ENCODE measurements at places on chromosomes 7 and 10. TPM values are rescaled to one million over a fixed set of nuclear protein-coding genes. Genes with fewer than 3 reads are reported as not detected.

- H3K4me1 ChIP-seq: no peaks in the 10 kb centered on the region
- no peaks in the 10 kb centered on the region for H3K27me3 ChIP-seq
- H3K27ac ChIP-seq: no peak overlapping the region
- no peak overlapping the region for H3K4me3 ChIP-seq
- DNase-seq: peak; percentile 95
- H3K36me3 ChIP-seq: no peaks in the 10 kb centered on the region
Measured at GRCh38 chr10:14536241-14537213, 205.8 kb upstream of the FRMD4A start.

DNA sequence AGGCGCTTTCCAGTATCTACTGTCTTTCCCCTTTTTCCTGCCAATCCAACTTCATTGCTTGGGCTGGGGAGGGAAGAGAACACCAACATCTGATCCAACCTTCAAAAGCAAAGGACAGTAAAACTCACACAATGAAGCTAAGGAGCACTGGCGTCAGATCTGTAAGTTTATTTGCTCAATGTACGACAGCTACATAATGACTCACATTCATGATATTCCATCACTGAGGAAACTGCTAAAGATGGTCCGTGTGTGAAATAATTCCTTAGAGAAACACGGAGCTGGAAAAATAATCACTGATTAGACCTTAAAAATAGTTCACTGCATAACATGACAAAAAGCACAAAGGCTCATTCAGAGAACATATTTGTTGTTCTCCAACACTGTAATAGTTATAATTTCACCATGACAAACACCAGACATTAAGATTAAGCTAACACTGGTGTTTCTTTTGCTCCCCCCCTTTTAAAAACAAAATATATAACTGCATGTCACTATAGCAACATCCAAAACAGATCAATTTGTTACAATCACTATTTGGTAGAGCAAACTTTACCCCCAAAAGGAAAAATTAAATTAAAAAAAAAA lies 24.3 kb downstream of the HSPB1 start:
- H3K36me3 ChIP-seq: peaks cover 90% of the 10 kb centered on the region
- H3K27ac ChIP-seq: no peak overlapping the region
- H3K4me1 ChIP-seq: no peaks in the 10 kb centered on the region
- no peak overlapping the region for H3K4me3 ChIP-seq

- H3K36me3 ChIP-seq: no peaks in the 10 kb centered on the region
- H3K27me3 ChIP-seq: no peaks in the 10 kb centered on the region
- no peak overlapping the region for H3K4me3 ChIP-seq
Measured at GRCh38 chr10:10647331-10647730, 370.3 kb upstream of the CELF2 start.

DNA sequence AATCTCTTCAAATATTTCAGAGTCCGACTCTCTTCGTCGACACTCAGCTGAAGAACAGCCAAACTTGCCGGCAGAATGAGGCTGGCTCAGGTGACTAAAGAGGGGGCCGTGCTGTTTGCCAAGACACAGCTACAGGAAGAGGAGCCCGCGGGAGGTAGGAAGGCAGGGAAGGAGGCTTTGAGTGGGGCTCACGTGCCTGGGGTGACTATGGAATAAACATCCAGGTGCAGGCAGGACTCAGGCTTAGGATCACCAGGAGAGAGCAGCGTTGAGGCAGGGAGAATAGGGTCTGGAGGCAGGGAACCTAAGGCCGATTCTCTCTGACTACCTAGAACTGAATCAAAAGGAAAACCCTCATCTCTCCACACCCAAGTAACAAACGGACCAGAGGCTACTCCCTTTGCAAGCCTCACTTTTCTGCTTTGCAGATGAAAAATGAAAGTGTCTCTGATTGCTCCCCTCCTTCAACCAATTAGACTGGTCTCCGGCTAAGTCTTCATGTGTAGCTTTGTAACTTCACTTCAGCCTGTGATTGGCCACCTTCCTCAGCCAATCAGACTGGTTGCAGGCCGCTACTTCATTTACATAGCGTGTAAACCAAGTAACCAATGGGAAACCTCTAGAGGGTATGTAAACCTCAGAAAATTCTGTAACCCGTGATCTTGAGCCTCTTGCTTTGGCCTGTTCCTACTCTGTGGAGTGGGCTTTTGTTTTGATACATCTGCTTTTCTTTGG lies 19.7 kb upstream of the BNIP3 start:
- H3K4me3 ChIP-seq: peak overlapping the region; percentile 37
- H3K27me3 ChIP-seq: no peaks in the 10 kb centered on the region
- DNase-seq: peak; percentile 89

DNA sequence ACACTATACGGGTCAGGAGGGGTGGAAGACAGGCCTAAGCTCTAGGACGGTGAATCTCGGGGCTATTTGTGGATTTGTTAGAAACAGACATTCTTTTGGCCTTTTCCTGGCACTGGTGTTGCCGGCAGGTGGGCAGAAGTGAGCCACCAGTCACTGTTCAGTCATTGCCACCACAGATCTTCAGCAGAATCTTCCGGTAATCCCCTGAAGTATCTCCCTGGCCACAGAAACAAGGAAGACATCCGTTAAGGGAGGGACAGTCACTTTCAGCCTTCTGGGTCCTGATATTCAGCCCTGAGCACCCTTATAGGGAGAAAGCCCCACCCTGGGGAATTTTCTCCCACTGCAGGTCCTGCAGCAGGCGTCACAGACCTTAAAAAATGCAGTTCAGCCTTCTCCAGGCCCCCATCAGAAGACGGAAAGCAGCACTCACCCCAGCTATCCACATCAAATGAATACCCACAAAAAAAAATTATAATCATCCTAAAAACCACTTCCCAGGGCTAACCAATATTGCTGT lies 23.2 kb downstream of the PLAC9 start:
- no peak overlapping the region for H3K27ac ChIP-seq
- no peaks in the 10 kb centered on the region for H3K4me1 ChIP-seq
- H3K27me3 ChIP-seq: no peaks in the 10 kb centered on the region

- no peak for DNase-seq
- no peak overlapping the region for H3K27ac ChIP-seq
- no peak overlapping the region for H3K4me3 ChIP-seq
- no peaks in the 10 kb centered on the region for H3K27me3 ChIP-seq
- no peaks in the 10 kb centered on the region for H3K36me3 ChIP-seq
Measured at GRCh38 chr7:28973591-28973990, 15.5 kb upstream of the TRIL start.

DNA sequence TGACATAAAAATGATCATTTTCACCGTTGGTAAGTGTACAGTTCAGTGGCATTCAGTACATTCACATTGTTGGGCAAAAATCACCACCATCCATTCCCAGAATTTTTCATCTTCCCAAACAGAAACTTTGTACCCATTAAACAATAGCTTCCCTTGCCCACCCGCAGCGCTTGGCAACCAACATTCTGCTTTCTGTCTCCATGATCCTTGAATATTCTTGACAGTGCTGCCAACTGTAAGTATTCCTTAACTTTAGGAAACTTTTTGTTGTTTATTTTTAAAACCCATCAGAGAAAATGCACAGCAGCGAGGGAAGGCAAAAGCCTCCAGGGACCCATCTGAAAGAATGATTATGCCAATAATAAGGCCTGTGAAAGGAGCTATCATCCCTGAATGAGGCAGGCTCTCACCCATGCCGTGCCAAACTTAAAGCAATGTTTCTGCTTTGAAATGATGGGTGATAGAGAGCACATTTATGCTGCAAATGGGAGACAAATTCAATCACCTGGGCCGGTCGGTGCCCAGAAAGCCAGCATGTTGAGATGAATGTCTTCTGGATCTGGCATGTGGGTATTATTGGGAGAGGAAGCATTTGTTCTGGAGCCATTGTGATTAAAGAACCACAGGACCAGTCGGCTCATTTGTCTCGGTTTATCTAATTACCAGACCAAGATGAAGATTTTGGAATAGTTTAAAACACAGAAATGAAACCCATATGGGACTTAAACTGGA lies 202.1 kb upstream of the NPVF start:
- no peaks in the 10 kb centered on the region for H3K36me3 ChIP-seq
- H3K27me3 ChIP-seq: no peaks in the 10 kb centered on the region
- H3K4me1 ChIP-seq: peaks cover 7% of the 10 kb centered on the region
- no peak overlapping the region for H3K4me3 ChIP-seq
- no peak overlapping the region for H3K27ac ChIP-seq

GRCh38 chr10:71368643-71369042 lies 28.1 kb upstream of the CDH23 start:
- no peak overlapping the region for H3K27ac ChIP-seq
- no peaks in the 10 kb centered on the region for H3K4me1 ChIP-seq
- H3K4me3 ChIP-seq: no peak overlapping the region
- no peak for DNase-seq
- H3K27me3 ChIP-seq: no peaks in the 10 kb centered on the region

GRCh38 chr10:98556061-98556460 lies 109.3 kb upstream of the HPS1 start:
- no peak for DNase-seq
- H3K4me3 ChIP-seq: no peak overlapping the region
- H3K27me3 ChIP-seq: no peaks in the 10 kb centered on the region
- peaks cover 6% of the 10 kb centered on the region for H3K4me1 ChIP-seq
- H3K36me3 ChIP-seq: no peaks in the 10 kb centered on the region

DNA sequence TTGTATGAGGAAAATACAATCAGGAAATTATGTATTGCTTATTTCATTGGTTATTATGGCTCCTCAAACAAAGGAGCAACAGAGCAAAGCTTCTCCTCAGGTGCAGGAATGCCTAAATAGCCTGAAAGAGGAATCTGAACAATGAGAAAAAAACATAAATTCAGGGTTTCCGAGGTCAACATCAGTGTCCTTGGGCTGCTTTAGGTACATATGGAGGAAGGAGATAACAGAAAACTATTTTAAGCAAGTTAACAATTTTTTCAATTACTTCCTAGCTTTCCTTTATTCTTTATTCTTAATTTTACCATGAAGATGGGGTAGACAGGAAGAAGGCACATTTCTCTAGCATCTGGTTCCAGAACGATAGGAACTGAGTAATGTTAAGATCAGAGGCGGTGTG lies 14.0 kb downstream of the SLC16A9 start:
- no peak overlapping the region for H3K27ac ChIP-seq
- DNase-seq: no peak
- H3K4me3 ChIP-seq: no peak overlapping the region
- H3K27me3 ChIP-seq: no peaks in the 10 kb centered on the region

DNA sequence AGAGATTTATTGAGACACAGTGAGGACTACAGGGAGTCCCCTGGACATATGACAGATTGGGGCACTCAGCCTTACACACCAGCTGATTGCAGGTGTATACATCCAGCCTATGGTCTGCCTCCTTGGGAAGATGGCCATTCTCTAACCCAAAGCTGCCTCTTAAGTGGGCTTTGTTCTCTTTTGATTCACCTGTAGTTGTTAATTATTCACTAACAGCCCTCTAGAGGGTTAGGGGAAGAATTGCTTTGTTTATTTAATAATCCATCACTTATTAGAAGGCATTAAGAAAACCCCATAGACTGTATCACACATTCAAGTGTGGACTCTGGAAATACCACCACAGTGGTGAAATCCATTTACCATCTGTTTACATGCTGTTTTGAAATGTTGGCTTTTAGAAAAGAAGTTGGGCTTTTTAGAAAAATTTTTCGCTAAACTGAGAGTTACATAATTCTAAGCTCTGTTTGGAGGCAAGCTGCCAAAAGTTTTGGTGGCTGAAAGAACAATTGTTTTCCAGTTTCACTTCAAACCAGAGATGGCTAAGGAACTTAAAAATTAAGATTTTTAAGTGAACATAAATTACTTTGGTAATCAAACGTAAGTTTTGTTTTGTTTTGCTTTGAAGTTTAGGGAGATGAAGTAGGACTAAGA lies 379.1 kb downstream of the ADRA2A start:
- no peak for DNase-seq
- no peak overlapping the region for H3K27ac ChIP-seq
- H3K36me3 ChIP-seq: no peaks in the 10 kb centered on the region
- H3K4me1 ChIP-seq: no peaks in the 10 kb centered on the region

DNA sequence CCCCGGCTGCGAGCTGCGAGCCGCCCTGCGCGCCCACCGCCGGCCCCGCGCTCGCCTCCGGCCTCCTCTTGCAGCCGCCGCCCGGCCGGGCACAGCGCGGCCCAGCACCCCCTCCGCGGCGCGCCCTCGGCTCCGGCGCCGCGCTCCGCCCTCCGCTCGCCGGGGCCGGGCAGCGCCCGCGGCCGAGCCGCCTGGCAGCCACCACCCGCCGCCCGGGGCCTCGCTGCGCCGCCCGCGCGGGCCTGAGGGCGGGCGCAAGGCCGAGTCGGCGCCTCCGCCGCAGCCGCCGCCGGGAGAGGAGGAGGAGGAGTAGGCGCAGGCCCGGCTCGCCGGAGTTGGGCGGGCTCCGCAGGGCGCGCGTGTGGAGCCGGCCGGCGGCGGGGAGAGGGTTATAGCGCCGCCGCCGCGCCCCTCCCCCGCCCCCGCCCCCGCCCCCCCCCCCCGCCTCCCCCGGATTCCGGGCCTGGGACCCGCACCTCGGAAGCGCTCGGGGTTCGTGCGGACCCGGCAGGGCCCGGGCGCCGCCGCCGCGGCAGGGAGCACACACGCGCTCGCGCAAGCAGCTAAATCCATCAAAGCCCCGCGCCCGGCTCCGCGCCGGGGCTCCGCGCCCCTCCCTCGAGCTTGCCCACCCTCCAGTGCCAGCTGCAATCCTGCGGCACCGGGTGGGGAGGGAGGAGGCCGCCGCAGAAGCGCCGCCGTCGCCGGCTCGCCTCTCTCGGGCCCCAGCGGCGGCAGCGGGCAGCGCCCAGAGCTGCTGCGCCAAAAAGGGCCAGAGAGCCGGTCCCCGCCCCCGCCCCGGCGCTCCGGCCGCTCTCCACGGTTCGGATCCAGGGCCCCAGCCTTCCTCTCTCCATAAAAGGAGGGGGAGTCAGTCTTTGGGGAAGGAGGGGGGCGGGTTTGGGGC lies at the start of gene PDGFA:
PDGFA (minus strand) TSS at position 363 of the 907 bp plus-strand sequence. CDS start 845 bp downstream, outside the sequence.
- H3K4me3 ChIP-seq: peak within 1 kb of the TSS; percentile 69
- peak; percentile 90 for DNase-seq
- peaks cover 6% of the 10 kb centered on the region for H3K4me1 ChIP-seq

DNA sequence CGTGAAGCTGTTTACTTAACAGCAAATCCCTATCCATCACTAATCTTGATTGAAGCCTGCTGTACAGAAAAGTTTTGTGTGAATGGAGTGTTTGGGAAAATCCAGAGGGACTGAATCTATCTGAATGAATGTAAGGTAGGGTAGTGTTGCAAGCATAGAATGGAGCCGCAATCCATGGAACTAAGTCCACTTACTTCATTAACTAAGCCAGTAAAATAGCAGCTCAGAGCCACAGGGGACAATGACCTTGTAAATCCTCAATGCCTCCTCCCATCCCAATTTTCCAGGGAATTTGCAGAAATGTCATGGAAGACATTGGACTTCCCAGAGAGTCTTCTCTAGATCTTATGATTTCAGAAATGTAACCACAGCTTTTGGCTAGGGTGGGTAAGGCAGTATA lies 15.2 kb downstream of the TBATA start:
- H3K4me1 ChIP-seq: no peaks in the 10 kb centered on the region
- H3K36me3 ChIP-seq: no peaks in the 10 kb centered on the region
- H3K27me3 ChIP-seq: no peaks in the 10 kb centered on the region
- no peak for DNase-seq

SEMA3D gene
- total RNA-seq: 7.4 TPM

PLEKHS1 gene
- not detected for total RNA-seq

PWWP2B gene
- total RNA-seq: 11.4 TPM

POLL gene
- 83.3 TPM for total RNA-seq
